Activated naive CD8-positive, alpha-beta T cell treated with anti-CD3 and anti-CD28 coated beads, Interleukin-2, amount 10 ng/mL, durations not matched to agents 7 days and 5 days (primary cell): ENCODE measurements at places on chromosomes 16 and 17. TPM values are rescaled to one million over a fixed set of nuclear protein-coding genes. Genes with fewer than 3 reads are reported as not detected.

ZMYND15 gene
- not detected for total RNA-seq

CD300E gene
- not detected for total RNA-seq

HEATR9 gene
- total RNA-seq: 6.3 TPM

DNA sequence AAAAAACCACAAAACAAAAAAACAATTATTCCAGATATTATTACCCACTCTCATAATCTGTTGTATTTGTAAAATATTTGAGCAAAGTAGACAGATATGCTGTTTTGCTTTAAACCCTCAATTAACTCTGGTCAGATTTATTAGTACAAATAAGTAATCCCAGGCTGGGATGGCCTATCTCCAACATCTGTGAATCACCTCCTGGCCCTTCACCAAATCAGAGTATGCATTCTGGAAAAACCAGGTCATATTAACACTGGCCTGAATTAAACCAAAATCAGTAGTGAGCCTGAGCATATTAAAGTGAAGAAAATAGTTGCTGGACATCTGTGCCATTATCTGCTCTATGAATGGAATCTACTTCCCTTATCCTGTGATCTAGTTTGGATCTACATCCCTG lies 41.0 kb downstream of the STAT3 start:
- DNase-seq: no peak

DNA sequence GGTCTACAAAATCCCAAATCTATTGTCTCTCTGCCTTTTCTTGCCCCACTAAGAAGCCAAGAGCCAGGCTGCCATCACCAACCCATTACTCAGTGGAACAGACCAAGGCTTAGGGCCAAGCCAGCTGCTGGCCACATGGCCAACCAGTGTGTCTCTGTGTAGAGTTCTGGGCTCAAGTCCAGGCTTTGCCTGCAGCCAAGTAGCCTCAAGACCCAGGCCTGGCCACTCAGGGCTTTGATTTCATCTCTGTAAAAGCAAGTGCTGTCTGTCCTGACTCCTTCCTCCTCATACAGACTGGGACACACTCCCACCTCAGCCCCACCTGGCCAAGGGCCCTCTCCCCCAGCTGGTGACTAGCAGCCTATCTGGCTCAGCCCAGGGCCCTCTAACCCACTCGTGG lies 14.6 kb downstream of the SREBF1 start:
- DNase-seq: no peak

DNA sequence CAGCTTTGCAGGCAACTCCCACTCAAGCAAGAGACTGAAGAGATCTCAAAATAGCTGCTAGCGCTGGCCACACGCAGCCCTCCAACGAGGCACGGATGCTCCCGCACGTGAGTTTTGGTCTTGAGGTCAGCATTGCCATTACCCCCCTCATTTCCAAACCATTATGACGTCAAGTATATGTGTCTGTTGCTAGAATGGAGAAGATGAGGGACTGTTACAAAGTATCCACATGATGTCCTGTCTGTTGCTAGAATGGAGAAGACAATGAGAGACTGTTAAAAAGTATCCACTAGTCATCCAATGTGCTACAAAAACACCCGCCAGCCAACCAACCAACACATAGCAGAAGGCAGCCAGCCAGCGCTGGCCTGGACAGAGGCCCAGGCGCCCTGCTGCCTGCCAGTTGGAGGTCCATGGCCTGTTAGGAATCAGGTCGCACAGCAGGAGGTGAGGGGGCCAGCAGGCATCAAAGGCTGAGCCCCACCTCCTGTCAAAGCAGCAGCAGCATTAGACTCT lies 24.8 kb downstream of the KLHDC4 start:
- no peak for DNase-seq

- DNase-seq: no peak
Measured at GRCh38 chr17:21004016-21004930, 38.5 kb downstream of the USP22 start.

DNA sequence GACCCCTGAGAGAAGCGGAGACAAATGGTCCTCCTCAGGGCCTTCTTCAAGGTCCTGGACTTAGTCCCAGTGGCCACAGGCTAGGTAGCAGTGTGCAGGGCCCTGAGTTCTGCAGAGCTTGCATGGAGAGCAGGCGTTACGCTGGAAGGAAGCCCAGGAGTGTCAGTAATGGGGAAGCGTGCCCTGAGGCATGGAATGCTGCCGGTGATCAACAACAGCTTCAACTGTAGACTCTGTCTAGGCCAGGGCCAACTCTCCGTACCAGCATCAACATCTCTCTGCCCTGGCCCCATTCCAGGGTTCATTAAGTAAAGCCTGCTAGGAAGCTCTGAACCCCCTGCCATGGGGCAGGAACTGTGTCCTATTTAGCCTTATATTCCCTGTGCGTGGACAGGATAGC lies 568 bp upstream of the TNK1 start:
- no peak for DNase-seq

DNA sequence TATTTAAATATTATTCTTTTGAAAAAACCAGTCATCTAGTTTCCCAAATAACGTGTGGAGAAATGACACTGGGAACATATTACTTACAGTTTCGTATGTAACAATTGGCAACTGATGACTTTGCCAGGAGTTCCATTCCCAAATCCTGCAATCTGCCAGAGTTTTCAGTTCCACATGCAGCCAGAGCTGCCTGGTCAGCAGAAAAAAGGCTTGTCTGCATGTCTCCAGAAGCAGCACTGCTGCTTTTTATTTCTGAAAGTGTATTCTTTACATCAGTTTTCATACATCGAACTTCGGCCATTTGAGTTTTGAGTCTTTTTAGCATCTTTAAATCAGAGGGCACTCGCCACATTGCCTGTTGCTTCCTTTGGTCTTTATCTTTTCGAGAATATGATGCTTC lies 78.4 kb downstream of the TRIM37 start:
- DNase-seq: no peak

DNA sequence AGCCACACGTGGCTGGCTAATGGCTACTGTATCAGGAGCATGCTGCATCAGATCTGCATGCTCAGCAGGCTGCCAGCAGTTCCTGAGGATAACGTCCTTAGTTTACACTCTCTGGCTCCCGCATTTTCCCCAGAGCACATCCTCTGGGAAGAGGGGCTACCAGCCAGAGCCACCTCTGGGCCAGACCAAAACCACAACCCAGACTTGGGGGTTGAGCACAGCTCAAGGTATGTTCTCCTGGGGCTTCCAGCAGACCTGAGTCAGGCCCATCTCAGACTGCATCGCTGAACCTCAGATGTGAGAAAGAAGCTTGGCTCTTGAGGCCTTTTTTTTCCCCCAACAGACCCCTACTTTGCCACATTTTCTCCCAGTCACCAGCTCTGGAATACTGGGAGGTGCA lies 23.7 kb upstream of the WSCD1 start:
- DNase-seq: no peak

DNA sequence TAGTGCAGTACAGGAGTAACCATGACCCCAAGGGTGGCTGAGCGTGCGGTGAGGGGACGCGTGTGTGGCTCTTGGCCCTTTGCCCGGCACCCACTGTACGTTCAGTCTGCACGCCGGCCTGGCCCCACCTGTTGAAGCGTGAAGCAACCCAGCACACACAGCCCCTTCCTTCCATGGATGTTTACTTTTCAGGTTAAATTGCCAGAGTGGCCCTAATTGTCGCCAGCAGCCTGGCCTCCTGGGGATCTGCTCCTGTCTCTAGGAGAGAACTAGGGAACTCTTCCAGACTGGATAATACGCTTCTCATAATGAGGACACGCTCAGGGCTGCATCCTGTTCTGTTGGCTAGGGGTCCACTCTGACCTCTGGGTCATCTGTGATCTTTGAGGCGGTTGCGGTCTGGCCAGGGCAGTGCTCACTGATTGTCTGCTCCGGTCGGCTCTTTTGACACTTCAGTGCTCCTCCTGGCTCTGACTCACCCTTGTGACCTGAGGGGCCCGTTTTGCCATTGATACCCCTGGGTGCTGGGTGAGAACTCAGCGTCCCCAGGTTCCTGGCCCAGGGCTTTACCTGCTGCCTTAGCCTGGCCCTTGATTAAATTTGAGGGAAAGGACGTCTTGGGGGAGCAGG lies 27.7 kb downstream of the TPSG1 start:
- DNase-seq: no peak

GRCh38 chr17:57915985-57916757 lies 39.0 kb downstream of the CUEDC1 start:
- DNase-seq: no peak

DNA sequence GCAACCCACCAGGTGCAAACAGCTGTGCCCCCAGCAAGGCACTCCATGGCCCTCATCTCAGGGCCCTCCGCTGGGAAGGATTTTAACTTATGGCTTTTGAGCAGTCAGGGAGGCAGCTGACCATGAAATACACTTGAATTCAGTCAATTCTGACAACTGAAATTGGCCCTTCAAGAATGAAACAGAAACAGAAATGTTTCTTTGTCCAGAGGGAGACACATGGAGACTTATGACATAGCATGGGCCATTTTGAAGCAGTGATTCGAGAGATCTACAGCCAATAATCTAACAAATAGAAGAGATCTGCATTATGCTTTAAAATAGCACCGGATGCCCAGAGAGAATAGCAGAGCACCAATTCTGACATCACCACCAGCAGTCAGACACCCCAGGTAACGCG lies 7.5 kb downstream of the CACNG1 start:
- no peak for DNase-seq

GRCh38 chr17:13476720-13477119 lies 125.0 kb downstream of the HS3ST3A1 start:
- no peak for DNase-seq

DNA sequence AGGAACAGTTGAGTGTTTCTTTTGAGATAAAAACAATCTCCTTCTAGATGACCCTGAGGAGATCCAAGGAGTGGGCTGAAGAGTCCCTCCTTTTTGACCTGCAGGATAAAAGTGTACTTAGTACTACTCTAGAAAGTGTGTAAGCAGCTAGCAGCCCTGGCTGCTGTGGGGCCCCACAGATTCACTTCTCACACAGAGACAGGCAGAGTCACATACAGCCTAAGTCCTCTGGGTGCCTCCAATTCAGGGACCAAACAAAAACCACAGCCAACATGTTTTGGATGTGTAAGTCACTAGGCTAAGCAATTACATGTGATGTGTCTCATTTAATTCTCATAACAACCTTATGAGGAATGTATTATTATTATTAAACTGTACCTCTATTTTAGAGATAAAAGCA lies 97.1 kb downstream of the TMEM100 start:
- no peak for DNase-seq

DNA sequence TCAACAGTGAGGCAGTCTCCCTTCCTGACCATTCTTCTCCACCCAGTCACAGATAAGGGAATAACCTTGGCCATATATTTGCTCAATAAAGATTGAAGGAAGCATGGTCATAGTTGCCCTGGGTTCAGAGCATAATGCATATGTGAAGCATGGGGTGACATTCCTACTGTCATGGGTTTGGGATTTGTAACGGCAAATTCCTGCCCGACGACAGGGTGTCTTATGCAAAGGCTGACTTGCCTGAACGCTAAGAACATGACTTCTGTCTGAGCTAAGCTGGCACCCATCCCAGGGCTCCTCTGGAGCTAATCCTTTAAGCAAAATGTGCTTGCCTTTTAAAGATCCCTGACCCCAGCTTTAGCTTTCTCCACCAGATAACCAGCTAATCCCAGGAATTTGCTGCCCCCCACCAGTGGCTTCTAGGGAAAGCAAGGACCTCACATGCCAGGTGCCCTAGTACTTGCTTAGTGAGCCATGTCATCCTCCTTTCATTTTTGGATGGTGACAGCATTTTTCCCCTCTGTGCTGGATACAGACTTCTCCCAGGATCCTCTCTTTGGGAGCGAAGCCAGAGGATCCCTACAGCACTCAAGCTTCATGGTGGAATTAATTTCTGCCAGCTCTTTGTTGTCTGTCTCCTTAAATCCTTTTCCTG lies 11.7 kb downstream of the SLC7A6OS start:
- DNase-seq: no peak

DNA sequence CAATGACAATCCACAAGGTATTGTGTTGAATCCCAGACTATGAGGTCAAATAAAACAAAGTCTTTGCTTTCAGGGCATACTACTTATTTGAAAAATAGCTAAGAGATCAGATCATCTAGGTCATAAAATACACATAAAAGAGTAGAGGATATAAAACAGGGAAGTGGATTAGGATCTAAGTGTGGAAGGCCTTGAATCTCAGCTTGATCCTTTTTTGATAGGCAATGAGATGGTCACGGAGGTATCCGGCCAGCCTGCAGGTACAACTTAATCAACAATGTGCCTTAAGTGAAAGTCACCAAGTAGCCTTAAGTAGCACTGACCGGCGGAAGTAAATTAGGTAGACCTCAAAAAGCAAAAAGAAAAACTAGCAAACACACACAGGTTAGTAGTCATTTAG lies 901.7 kb downstream of the KCNJ2 start:
- DNase-seq: no peak

DNA sequence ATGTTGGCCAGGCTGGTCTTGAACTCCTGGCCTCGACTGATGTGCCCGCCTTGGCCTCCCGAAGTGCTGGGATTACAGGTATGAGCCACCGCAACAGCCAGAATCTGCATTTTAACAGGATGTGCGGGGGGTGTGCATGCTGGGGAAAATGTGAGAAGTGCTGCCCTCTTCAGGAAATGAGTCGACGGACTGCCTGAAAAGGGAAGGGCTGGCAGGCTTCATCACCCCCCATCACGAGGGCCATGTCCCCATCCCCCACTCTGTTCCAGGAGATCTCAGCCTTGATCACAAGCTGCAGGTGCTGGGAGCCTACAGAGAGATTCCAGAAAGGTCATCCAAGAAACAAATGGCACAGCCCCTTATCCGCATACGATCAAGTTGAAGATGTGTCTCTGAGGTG lies 195.3 kb upstream of the RPL38 start:
- no peak for DNase-seq

DNA sequence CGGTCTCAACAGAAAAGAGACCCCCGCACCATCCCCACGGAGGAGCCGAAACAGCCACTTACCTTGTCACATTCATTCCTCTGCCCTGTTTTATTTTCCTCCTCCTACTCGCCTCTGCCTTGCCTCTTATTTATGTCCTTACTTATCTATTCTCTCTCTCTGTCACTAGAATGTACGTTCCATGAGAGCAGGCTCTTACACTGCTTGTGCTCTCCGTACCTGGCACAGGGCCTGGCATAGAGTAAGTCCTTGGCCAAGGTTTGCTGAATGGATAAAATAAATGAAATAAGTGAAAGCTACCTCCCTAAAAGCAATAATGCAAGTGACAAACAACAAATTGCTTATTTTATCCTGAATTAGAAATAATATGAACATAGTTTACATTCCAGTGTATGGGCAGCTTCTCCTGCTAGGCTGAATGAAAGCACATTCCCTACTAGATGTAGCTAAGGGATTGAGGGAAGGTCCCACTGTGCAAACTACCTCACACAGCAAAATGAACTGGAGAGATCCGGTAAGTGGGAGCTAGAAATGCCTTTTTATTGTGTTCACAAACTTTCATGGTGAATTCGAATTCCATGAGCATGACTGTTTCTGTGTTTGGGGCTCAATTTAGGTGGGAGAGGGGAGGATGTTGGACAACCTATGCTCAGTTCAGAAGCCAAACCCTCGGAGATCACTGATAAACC lies 173.1 kb downstream of the PARN start:
- DNase-seq: no peak

DNA sequence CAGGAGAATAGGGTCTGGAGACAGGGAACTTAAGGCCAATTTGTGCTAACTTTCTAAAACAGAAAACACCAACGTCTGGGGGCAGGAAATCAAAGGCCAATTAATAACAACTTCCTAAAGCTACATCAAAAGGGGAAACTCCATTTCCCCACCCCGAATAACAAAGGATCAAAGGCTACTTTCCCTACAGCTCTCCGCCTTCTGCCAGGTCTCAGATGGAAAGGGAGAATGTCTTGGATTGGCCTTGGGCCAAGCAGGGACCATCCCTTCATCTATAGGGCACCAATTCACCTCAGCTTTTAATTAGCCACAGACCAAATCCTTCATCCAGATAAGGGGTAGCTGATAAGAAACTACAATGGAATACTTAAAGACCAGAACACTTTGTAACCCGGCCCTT lies 116.9 kb upstream of the ZKSCAN2 start:
- DNase-seq: no peak
